Iris pigment epithelial cell (primary cell): ENCODE measurements at places on chromosomes 11 and 22.

- peak; percentile 27 for DNase-seq
Observed at GRCh38 chr11:124812876-124813275, 12.7 kb upstream of the MSANTD2 start.

- DNase-seq: peak; percentile 47
Observed at GRCh38 chr11:94325681-94326080, 21.3 kb downstream of the IZUMO1R start.

- DNase-seq: no peak
Observed at GRCh38 chr11:117908959-117909610, 20.1 kb downstream of the TMPRSS13 start.

DNA sequence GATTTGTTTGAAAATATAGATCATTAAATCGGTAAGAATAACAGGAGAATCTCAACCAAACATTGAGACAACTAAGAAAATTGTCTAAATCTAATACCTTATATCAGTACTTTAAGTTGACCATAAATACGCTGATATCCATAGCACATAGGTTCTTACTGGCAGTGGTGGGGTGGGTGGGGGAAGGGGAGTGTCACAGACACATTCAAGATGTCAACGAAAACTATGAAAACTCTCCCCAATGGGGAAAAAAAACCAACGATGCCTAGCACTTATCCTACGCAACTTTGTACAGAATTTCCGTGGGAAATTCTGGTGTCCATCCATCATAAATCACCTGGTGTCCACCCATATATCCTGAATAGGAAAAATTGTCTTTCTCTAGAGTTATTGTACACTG lies 6.2 kb downstream of the GRAP2 start:
- DNase-seq: no peak

- peak; percentile 42 for DNase-seq
Observed at GRCh38 chr11:77191823-77192495, 63.9 kb downstream of the MYO7A start.

DNA sequence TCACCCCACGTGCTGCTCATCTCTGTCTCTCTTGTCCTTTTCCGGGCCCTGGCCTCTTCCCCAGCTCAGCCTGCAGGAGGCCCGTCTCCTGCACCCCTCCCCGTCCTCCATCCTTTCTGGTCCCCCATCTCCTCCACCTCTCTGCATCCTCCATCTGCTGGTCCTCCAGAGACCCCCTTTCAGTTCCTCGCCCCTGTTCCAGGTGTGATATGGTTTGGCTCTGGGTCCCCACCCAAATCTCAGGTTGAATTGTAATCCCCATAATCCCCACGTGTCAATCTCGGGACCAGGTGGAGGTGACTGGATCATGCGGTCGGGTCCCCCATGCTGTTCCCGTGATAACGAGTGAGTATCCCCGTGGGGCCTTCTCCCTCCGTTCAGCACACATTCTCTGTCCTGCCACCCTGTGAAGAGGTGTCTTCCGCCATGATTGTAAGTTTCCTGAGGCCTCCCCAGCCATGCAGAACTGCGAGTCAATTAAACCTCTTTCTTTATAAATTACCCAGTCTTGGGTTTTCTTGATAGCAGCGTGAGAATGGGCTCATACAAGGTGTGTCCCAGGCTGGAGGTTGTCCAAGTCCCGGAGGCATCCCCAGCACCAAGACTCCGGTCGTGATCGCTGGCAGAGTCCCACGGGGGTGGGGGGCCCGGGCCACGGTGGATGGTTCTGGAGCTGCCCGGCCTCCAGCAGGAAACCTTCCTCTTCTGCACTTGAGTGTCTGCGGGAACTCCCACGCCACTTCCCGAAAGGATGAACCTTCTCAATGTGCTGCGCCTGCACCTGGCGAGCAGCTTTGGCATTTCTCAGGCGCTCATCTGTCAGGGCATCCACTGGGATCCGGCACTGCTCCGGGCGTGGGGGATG lies 29.0 kb upstream of the TOLLIP start:
- no peak for DNase-seq

DNA sequence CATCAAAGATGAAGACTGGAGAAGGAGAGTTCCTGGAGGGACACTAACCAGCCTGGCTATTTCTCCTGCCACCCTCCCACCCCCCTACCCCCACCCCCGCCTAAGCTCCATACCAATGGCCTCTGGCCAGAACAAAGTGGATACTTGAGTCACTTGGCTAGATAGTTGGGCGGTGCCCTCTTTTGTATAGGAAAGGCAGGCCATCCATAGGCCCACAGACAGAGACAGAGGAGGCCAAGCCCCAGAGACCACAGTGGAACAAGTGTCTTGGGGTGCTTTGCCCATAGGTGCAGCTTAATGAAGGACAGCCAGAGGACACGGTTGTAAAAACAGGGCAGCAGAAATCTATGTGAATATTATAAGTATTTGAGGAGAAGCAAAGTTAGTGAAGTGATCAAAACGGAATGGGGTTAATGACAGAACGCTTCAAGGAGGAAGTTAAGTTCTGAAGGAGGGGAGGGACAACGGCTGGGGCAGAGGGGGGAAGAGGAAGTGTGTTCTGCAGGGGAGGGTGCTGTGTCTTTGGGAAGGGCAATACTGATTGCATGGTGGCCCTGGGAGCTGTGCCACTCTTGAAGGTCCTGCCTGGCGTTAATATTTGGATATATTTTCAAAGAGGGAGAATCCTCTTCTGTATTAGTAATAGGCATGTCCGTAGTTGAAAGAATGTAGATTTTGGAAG lies 32.7 kb downstream of the FLI1 start:
- no peak for DNase-seq

DNA sequence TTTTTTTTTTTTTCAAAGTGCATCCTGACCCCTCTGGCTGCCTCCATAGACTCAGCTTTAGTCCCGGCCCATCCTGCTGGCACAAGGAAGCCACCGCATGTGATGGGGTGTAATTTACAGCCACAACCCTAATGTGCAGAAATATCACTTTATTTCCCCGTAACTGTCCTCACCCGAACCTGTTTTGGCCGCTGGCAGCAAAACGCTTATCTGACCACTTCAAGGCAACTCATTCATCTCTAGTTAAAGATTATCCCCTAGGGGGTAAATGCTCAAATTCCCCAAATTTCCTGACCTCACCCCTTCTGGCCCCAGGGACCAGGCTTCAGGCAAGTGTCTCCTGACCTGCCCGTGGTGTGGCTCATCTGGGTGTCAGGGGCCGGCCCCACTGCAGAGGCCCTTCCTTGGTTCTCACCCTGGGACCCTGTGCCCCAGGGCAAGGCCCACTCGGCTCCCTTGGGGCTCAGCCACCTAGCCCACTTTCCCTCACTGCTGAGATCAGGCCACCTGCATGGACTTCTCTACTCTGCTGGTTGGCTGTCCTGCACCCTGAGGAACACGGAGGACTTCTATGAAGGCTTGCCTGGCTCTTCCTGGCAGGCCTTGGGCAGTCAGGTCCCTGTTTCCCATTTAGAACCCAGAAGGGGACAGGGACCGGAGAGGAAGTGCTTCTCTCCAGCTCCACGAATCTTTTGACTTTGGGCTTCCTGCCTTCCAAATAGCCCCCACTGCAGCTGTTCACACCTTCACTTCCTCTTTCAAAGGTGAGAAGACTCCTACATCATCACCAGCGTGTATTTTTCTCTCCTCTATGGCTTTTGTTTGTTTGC lies 53.3 kb downstream of the WNT11 start:
- no peak for DNase-seq

GRCh38 chr11:45180179-45180847 lies 33.9 kb downstream of the PRDM11 start:
- peak; percentile 16 for DNase-seq

DNA sequence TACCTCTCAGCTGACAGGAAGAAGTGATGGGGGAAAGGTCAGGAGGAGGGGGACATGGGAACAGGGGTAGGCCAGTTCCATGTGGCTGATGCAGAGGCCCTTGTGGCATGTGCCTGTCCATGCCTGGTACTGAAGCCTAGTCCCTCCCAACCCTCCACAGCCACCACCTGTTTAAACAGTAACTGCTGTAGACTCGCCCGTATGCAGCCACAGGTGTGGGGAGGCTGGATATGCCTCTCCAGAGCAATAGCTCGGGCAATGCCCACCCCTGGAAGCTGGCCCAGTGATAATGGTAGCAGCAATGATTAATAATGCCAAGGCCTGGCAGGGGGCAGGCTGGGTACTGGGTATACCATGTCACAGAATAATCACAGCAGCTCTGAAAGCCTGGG lies 2.3 kb downstream of the SMTN start:
- no peak for DNase-seq

GRCh38 chr11:57547854-57548377 lies 10.5 kb downstream of the SMTNL1 start:
- no peak for DNase-seq

- no peak for DNase-seq
Observed at GRCh38 chr11:62413060-62413696, 5.7 kb upstream of the SCGB1A1 start.

DNA sequence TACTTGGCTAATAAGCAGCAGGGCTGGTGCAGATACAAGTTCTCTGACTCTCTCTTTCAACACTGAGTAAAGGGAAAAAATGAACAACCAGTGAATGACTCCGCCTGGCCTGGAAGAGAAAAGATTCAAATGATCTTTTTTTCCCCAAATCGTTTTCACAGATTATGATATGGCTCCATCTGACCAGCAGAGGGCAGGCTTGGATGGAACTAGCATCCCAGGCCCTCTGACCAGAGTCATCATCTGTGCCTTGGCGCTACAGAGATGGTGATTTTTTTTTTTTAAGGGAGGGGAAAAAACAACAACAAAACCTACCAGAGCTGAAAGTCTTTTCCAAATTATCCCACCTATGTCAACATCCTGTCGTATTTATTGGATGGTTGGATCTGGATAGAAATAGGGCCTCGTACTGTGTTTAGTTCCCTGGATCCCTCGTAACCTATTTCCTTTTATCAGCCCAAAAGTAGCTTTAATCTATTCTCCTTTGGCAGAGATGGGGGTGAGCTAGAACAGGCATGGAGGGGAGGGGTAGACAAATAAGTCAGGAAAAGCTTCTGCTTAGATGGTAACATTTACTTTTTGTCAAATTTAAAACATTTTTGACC lies 69.7 kb downstream of the PRSS23 start:
- peak; percentile 61 for DNase-seq

DNA sequence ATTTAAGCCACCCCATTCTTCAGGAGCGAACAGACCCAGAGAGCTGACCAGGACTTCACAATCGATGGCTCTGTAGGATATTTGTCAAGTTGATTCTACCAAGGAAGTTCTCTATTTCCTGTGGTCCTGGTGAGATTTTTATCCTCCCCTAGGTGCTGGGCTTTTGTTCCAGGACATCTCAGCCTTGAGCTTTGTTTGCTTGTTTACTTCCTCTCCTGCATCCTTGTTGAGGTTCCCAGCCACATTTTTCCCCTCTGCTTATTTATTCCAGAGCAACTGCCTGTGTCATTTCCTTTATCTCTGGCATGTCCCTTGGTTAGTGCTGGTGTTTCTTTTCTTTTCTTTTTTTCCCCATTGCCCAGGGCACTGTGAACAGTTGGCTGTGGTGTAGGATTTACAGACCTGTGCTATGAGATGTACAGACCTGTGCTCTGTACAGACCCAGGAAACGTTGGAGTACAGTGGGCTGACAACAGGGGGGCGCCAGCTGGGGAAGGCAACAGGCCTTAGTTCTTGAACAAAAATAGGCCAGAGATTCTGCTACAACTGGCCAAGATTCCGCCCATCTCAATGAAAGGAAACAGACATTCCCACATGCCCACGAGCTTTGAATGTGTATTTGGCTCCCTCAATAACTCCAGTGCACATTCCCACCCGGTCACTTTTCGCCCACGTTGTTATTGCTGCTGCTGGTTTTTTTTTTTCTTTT lies 235.9 kb upstream of the DDI1 start:
- DNase-seq: no peak

GRCh38 chr11:16981651-16982194 lies 32.5 kb downstream of the PLEKHA7 start:
- DNase-seq: peak; percentile 49

- peak; percentile 42 for DNase-seq
Observed at GRCh38 chr22:50236731-50237409, 8.0 kb downstream of the TUBGCP6 start.

DNA sequence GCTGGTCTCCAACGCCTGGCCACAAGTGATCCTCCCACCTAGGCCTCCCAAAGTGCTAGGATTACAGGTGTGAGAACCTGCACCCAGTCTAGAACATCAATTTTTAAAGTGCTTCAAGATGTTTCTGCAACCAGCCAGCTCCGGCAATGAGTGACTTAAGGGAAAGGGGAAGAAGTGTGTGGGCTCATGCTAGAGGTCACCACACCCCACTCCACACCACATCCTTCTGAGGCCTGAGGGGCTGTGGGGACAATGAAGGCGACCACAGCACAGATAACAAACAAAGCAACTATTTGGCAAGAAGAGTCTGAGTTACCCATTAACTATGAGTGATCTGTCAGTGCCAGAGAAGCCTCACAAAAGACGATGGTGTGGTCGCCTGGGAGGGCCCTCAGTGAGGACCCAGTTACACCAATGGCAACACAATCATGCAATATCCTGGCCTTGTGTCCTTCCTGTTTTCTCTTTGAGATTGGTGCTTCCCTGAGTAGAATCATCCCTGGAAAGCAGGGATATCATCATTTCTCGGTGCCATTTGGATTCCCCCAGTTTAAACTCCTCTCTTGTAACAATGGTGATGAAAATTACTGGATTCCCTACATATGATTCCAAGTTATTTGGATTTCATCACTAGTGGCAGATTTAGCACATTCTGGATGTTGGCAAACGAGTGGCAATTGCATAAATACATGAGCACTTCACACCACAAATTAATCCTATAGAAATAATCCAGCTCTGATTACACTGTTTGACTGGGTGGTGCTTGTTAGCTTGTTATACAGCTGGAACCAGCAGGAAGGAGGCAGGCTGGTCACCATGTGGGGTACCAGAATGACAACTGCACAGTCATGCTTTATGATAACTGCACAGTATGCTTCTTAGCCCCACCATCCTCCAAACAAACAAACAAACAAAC lies 18.4 kb downstream of the ABTB2 start:
- no peak for DNase-seq

DNA sequence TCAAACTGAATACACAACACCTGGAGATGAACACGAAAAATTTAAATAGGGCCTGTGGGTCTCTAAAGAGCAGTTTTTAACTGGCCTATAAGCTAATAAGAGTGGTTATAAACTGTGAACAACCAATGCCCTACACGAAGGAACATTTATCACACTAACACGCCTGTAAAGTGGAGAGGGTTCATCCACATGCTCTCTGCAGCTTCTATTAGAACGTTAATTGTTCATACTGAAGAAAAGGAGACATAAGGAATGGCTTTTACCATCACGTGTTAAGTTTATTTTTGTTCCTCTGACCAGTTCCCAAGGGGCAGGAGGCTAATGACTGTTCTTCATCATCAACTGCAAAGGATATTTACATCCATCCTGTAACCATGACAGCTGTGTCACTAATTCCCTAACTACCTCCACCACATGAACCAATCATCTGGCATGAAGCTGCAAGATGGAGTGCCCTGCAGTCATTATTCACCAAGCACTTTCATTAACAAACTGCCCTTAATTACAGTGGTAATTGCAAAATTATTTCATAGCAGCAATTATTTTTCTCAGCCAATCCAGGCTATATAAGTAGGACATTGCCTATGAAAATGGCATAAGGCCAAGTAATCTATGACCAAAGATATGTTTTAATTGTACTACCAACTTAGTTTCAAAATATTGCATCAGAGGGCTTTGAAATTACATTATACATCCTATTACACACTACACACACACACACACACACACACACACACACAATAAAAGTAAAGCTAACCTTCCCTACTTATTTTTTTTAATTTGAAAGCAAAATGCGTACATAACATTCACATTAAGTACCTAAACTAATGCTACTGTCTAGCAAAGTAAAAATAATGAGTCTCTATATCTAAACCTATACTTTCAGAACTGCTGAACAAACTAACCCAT lies 186.7 kb downstream of the CADM1 start:
- DNase-seq: no peak

- DNase-seq: no peak
Observed at GRCh38 chr11:9839550-9839949, 175.7 kb downstream of the SWAP70 start.

- DNase-seq: peak; percentile 80
Observed at GRCh38 chr11:36009473-36009872, 65.6 kb downstream of the LDLRAD3 start.
